HuH-7 (cell line): ENCODE measurements at places on chromosomes 5 and 9.

- peak; percentile 95 for DNase-seq
Observed at GRCh38 chr9:129610473-129611306, 10.2 kb downstream of the C9orf50 start.

GRCh38 chr5:156331181-156331580 lies 4.2 kb downstream of the SGCD start:
- no peak for DNase-seq

- no peak for DNase-seq
Observed at GRCh38 chr5:154481584-154482381, 3.8 kb upstream of the HAND1 start.

DNA sequence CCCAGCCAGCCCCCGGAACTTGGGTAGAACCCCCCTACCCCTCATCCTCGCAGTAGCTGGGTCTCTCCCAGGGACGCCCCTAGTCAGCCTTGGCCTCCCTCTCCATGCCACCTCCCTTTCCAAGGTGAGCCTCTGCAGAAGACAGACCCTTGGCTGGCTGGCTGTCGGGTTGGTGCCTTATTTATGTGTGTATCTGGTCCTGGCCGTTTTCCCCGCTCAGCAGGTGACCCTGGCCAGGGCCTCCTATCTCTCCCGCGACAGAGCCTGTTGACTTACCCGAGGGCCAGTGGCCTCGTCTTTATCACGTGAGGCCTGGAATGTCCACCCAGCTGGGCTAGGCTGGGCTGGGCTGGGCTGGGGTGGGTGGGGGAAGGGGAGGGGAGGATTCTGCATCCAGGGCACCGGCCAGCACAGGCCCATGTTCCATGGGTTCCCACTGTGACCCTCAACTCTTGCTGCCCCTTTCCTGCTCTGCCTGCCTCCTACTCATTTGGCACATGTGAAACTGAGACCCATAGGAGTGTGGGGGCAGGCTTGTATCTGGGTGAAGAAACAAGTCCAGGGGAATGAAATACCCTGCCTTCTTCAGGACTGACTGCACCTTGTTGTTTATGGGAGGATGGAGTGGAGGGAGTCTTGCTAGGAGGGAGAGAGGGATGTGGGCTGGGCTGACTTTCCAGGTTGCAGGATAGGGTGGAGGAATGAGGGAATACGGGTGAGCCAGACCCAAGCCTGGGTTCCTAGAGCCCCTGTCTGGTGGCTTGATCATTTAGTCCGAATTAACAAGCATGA lies 3.1 kb downstream of the CXXC5 start:
- DNase-seq, result peak; percentile 92

GRCh38 chr9:96169901-96170300 lies 132.1 kb downstream of the HSD17B3 start:
- DNase-seq, result no peak

DNA sequence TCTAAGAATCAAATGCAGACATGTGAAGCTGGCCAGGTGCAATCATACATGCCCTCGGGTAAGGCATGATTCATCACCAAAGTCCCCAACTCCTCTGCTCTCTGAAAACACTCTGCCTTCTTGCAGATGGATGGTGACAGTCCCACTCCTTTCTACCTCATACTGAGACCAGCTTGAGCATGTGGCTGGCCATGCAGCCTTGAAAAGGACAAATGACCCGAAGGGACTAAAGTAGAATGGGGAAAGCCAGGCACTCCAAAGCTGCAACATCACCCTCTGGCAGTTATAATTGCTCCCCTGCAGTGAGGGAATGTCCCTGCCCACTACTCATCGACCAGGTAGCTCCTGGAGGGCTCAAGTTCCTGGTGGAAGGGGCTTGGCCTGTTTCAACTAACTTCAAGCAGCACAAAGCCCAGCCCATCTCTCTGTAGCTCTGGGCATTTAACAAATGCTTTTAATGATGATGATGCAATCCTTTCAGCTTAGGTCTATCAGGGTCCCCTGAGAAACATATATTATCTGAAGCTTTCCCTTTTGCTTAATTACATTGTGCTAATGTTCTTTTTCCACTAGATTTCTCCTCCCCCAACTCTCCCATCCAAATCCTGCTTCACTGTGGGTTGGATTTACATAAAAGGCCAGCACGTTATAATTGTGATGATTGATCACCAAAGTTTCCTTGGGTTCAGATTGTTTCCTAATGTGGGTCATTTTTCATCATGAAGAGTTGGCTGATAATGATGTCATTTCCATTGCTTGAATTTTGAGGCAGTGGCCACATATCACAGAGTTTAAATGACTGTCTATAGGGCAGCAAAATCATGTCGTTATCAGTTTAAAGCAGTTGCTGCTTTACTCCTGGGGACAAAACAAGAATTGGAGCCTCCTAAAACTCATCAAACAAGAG lies 436.5 kb upstream of the SLC30A5 start:
- no peak for DNase-seq

DNA sequence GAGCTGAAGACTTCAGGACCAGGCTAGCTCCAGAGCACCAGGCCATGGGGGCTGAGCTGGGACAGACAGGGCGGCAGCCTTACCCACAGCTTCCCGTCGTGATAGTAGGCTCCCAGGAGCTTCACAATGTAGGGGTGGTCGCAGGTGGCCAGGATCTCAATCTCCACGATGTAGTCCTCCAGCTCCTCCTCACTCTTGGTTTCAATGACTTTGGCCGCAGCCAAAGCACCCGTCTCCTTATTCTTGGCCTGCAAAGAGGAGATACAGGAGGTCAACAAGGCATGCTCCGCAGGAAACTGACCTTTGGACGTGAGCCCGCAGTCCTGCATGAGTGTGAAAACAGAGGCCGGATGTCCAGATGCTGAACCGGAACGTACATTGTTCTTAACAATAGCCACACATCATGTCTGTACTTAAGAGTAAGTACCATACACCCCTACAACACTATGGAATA lies 31.5 kb downstream of the STK10 start:
- DNase-seq, result peak; percentile 52

DNA sequence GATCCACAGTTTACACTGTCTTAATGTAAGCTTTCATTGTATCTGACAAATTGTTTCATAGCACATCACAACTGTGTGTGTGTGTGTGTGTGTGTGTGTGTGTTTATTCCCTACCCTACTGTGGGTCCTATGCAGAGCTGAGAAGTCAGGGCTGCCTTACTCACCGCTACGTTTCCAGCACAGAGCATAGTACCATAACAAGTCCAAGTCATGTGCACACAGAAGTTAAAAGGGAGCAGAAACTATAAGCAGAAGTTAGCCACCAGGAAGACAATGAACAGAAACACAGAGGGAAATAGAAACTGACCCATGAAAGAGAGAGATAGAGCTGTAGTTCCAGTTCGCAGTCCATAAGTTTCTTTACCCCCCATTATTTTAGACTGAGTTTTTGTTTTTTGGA lies 38.2 kb upstream of the DMXL1 start:
- DNase-seq, result no peak

GRCh38 chr5:149056616-149057165 lies 6.2 kb downstream of the SH3TC2 start:
- DNase-seq, result no peak

DNA sequence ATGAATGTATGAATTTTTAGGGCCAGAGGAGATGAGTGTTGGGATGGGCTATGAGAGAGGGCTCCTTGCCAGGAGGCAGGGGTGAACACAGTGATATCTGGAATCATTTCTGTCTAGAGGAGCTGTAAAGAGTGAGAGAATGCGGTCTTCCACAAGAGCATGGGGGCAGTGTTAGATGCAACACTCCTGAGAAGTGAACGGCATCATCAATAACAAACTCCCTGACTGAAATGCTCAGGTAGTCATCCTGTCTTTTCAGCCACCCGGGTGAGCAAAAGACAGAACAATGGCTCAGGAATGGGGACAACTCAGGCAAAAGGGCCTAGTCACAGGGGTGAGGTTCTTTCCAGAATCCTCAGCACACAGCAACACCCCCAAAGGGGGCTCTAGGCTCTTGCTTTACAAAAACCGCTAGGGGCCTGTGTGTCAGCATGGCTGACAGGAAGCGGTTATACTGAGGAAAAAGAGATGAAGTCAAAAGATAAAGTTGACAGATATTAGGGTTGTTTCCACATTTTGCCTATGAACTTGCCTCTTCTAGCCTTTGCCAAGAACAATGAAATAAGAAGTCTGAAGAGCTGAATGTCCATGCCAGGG lies 104.6 kb upstream of the LRRTM2 start:
- no peak for DNase-seq

DNA sequence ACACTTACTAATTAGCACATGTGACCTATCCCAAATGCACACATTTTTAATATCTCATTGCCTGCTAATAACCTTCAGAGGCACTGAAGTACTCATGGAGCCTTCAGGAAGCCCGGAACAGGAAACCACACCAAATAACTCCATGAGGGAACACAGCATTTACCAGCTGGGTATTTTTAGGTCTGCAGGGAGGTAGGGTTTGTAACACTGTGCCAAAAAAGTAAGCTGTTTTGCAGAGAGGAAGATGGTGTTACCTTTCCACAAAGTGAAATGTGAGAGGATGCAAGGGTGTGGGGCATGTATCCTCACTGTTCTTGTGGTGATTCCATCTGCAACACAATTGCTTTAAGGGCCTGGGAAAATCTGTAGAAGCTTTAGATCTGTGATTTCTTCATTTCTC lies 64.4 kb downstream of the NUDT12 start:
- no peak for DNase-seq

GRCh38 chr5:132280371-132281240 lies 13.6 kb upstream of the SLC22A4 start:
- DNase-seq, result no peak

DNA sequence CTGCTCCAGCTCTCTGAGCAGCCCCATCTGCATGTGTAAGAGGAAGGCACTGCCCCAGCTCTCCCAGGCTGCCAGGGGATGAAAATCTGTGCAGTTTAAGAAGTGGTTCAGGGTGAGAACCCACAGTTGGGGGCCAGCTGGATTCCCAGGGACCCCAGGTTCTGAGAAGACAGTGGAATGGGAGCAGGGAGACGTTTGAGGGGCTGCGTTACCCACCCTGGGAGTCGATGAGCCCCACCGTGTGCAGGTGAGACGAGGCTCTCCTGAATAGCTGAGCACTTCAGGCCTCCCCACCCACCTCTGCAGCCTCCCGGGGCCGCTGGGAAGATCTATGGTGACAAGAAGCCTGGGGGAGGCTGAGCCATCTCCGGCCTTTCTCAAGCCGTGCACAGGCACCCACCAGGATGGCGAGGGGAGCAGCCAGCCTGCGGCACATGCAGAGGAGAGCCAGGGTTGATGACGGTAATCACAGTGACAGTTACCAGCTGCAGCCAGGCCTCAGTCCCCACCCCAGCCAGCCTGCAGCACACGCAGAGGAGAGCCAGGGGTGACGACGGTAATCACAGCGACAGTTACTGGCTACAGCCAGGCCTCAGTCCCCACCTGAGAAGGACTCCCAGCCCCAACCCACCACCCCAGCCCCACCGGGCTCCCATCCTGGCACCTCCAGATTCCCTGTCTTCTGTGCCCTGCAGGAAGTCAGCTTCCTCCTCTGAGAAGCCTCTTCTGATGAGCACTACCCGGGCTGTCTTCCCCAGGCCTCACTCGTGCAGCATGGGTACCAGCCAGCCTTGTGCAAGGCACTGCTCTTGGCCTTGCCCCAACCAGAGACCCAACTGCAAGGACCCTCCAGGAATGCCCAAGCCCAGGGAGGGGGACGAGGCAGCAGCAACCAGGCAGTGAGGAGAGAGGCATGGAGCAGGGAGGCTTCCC lies 150.8 kb upstream of the PPP1R26 start:
- DNase-seq, result no peak

DNA sequence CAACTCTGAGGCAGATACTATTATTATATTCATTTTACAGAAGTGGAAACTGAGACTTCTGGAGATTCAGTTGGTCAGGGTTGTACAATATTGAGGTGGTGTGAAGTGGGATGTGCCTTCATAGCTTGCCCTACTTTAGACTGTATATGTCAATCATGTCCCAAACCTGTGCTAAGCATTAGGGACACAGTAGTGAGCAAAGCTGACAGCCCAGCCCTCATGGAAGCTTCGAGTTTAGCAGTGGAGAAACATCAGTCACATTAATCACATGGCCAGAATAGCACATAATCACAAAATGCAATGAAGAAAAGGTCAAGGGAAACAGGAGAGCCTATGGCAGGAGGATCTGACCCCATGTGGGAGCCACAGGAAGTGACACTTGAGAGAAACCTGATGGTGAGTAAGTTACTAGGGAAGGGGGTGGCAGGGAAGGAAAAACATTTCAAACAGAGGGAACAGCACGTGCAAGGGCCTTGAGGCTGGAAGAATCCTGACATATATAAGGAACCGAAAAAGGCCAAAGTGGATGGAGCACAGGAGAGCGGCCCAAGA lies 20.5 kb upstream of the RALGPS1 start:
- no peak for DNase-seq

DNA sequence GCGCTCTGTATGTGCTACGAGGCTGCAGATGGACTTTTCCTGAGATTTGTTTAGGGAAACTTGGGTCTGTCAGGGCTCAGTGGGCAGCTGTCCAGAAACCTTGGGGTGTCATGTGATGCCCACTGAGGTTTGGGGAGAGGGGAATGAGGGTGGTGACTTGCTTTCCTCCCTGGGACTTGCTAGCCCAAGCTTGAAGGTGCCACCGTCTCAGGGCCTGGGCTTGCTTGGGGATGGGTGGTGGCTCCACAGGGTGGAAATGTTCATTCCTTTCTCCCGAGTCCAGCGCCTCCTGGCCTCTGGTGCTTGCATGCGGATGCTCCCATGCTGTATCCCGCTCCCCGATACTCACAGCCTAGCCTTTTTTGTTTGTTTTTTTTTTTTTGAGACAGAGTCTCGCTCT lies 33.3 kb downstream of the ZNF618 start:
- DNase-seq, result no peak

- DNase-seq, result no peak
Observed at GRCh38 chr5:139954022-139954421, 89.1 kb downstream of the NRG2 start.

GRCh38 chr9:98327249-98327561 lies 71.8 kb upstream of the TBC1D2 start:
- DNase-seq, result no peak

DNA sequence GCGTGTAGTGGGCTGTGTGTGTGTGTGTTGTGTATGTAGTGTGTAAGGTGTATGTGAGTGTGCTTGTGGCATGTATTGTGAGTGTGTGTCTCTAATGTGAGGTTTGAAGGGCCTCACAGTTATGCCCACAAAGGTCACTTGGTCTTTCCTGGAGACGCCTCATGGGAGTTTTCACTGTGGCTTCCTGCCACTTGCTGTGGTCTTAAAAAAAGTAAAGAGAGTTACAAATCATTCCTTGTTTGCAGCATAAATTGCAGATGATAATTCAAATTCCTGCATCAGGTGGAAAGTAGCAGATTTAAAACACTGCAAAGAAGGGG lies 72.6 kb downstream of the TENT4A start:
- DNase-seq, result no peak
